ENCODE measurements at places on chromosomes 4 and X. TPM values are rescaled to one million over a fixed set of nuclear protein-coding genes. Genes with fewer than 3 reads are reported as not detected.
A peak's percentile ranks its signal among the peaks of the same experiment; 100 is the strongest.

DNA sequence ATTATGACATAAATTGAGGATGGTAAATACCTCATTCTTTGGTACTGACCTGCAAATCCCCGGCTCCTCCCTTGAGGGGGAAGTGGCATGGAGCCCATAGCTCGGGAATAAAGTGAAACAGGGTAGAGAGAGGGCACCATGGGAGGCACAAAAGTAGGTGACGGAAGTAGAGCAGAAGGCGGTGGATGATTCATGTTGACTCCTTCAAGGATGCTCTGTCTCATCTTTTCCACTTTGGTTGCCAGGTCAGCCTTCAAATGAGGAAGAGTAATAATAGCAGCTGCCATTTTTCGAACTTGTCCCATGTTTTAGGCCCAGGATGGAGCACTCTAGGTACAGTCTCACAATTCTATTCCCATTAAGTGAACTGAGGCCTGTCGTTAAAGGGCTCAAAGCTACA lies 41.4 kb upstream of the PHF8 start:
- DNase-seq, result no peak

DNA sequence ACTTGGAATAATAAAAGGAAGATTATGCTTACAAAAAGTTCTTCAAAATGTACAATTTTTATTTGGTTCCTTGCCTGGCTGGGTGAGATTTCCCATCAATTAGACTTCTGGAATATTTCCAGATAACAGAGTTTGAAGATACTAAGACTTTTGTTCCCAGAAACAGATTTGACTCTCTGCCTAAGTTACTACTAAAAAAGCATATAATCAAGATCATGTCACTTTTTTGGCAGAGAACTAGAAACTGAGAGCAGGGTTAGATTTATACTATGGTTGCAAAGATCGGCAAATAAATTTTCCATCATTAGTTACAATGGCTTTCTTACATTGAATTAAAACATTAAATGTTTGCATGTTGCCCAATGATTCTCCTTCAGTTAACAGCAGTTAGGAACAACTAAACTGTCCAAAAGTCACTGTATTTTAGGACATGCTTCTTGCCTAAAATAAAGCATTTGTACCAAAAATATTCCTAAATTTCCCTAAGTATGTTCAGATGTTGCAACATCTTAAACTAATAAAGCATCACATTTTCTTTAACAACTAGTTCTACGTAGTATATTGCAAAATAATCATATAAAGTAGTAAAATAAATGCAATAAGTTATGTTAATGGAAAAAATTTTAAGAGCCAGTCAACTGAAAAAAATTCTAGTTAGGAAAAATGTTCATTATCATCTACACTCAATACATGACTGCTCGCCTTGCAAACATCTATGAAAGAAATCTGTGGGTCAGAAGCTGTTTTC lies 73.0 kb downstream of the SEC24D start:
- no peak for DNase-seq

IL2 gene
- total RNA-seq, result not detected

H2BW1 gene
- not detected for total RNA-seq

DNA sequence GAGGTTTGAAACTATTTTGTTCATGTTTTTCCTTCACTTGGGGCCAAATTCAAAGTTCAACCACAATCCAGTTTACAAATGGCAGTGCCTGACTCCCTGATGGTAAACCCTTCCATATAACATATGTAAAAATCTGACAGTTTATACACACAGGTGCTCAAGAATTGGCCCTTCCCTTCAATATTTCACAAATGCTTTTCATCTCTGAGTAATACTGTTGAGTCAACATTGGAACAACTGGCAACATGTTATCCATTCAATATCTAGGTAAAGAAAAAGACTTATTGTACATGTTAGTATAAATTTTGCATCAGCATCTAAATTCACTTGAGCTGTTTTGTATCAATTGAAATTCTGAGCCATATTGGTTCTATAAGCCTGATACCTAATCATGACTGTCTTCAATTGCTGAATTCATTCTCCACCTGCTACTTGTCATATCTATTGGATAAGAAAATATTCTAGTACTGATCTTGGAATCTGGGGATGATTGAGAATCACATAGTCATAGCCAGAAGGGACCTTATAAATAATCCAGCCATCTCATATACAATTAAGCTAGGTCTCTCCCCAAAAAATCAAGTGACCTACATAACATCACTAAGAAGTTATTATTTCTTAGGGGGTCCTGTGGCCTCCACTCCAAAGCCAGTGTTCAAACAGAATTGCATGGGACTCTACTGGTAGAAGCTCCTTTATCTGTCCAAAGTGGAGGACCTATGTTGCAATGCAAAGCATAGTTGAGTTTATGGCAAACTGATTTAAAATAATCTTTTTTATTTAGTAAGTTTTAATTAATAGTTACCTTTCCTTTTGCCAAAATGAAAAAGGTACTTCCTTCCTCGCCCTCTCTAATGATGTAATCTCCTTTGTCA lies 61.9 kb downstream of the PRKG2 start:
- DNase-seq, result peak; percentile 92

DNA sequence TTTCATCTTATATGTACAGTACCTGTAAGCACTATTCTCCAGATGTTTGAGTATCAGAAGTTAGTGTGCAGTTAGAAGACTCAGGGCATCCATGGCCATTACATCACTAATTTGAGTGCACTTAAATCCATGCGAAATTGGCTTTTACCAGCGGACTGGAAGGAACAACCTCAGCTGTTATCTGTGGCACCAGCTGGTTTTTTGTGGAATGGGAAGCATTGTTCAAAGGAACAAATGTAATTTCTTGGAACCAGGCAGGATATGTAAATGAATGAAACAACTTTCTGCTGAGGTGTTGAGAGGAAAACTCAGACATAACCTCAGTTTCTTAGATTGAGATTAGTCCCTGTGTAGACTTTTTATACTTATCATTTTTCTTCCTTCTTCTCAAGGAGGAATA lies 60.2 kb downstream of the PDGFRA start:
- DNase-seq, result no peak

DNA sequence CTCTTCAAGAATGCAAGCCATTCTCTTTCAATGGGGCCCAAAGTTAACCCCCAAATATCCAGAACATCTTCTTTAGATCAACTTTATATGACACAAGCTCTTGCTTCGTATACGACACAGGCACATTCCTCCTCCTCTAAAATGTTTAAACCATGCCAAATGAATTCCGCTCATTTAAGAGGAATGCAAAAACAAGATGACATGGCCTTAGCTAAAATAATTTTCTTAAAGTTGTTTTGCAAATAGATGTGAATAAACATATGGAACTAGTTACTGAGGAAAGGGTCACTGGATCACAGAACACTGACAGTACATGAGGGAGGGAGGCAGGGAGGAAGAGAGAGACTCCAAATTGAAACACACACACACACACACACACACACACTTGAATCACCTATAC lies 97.4 kb downstream of the RASL11B start:
- DNase-seq, result no peak

DNA sequence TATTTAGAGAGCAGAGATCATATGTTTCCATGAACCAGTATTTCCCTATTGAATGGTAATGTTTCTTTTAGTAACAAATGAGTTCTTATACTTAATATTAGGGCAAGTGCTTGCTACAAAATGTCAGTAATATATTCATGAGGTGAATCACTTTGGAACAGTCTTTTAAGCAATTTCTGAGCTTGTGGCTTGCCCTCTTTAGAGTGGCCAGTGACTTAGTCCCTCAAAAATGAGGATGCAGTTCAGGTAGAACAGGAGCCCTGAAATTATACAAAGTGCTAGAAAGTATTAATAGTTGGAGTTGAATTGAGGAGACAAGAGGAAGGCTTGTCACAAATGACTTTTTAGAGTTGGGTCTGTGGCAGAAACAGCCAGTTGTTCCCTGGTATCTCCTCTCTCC lies 53.4 kb upstream of the PITX2 start:
- peak; percentile 7 for DNase-seq

DNA sequence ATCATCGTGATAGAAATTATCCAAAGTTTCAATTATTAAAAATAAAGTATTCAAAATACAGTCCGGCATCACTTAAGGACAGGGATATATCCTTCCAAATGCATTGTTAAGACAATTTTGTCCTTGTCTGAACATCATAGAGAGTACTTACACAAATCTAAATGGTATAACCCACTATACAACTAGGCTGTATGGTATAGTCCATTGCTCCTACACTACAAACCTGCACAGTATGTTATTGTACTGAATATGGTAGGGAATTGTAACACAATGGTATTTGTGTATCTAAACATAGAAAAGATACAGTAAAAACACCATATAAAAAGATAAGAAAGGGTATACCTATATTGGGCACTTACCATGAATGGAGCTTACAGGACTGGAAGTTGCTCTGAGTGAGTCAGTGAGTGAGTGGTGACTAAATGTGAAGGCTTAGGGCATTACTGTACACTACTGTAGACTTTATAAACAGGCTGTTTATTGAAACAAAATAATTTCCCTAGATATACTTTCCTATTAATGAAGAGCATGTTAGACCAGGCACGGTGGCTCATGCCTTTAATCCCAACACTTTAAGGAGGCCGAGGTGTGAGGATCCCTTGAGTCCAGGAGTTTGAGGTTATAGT lies 44.8 kb upstream of the PTPN13 start:
- peak; percentile 85 for DNase-seq

DNA sequence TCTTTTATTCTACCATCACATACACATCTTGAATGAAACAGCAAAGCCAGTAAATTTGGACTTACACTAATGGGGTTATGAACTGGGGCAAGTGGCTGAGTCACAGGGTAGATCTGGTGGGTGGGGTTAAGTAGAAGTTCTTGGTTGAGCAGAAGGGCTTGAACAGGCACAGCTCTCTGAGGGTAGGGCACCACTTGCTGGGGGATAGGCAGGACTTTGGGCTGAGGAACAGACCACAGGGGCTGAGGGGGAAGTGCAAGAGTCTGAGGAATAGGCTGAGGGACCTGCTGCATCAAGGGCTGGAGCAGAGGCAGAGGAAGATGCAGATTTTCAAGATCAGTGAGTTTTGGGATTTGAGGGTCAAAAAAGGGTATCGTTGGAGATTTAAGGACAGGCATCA lies 8.3 kb downstream of the CSN2 start:
- DNase-seq, result peak; percentile 25

LDOC1 gene
- 1.3 TPM for total RNA-seq

- DNase-seq, result no peak
Observed at GRCh38 chr4:185534866-185535611, at the start of gene PDLIM3. TSS of gene PDLIM3 (minus strand) at chr4:185535507. CDS start at chr4:185535434, 73 bp downstream.

NAA15 gene
- 31.7 TPM for total RNA-seq

- no peak for DNase-seq
Observed at GRCh38 chr4:155667568-155668511, 1.2 kb downstream of the GUCY1A1 start.

- DNase-seq, result peak; percentile 31
Observed at GRCh38 chr4:111842336-111842735, 302.9 kb upstream of the FAM241A start.

GRCh38 chr4:77805840-77806239 lies 13.3 kb downstream of the CNOT6L start:
- no peak for DNase-seq

DNA sequence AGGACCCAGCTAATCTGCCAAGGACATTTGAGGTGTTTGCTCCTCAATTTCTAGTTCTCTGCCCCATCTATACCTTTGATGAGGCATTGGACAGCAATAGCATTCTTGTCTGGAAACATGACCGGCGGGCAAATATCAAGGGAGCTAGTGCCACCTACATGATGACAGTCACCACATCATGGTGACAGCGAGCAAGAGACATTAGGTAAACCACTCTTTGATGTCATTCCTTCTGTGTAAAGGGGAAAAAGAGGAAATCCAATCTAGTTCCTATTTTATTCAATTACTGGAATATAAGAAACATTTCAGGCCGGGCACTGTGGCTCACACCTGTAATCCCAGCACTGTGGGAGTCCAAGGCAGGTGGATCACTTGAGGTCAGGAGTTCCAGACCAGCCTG lies 20.7 kb upstream of the IL13RA1 start:
- no peak for DNase-seq

DNA sequence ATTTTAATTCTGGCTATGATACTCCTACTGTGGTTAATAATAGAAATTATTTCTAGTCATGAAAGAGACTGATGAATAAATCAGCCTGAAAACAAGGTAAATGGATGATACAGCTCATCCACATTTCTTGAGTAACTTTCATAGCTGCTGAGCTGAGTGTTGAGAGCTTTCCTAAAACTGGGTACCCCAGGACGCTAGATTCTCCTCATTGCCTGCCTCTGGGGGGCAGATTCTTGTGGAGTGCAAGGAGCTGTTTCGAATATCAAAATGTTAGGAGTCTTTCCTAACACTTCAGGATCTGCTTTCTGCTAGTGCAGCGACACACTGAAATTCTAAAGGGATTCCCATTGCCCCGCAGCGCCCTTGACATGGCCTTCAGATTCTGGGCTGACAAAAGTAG lies 2.1 kb downstream of the MND1 start:
- no peak for DNase-seq

- DNase-seq, result no peak
Observed at GRCh38 chr4:14083150-14083549, 455.6 kb upstream of the BOD1L1 start.

DNA sequence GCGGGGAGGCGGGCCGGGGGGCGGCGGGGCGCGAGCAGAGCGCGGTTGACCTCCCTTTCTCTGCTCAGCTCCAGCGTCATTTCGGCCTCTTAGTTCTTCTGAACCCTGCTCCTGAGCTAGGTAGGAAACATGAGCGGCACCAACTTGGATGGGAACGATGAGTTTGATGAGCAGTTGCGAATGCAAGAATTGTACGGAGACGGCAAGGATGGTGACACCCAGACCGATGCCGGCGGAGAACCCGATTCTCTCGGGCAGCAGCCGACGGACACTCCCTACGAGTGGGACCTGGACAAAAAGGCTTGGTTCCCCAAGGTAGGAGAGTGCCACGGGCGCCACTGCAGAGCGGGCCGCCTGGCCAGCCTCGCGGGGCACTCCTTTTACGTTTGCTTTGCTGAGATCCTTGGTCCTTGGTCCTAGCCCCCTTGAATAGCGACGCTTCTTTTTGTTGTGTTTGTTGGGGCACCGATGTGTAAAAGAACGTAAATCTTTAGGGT lies at the start of gene HTATSF1:
HTATSF1 (plus strand) TSS at position 37 of the 497 bp plus-strand sequence; CDS start at position 130, 93 bp downstream.
- peak; percentile 4 for DNase-seq

GRCh38 chr4:152501846-152502536 lies 33.9 kb downstream of the FBXW7 start:
- DNase-seq, result peak; percentile 27

GRCh38 chr4:110104661-110105060 lies 93.8 kb downstream of the ELOVL6 start:
- DNase-seq, result no peak

DNA sequence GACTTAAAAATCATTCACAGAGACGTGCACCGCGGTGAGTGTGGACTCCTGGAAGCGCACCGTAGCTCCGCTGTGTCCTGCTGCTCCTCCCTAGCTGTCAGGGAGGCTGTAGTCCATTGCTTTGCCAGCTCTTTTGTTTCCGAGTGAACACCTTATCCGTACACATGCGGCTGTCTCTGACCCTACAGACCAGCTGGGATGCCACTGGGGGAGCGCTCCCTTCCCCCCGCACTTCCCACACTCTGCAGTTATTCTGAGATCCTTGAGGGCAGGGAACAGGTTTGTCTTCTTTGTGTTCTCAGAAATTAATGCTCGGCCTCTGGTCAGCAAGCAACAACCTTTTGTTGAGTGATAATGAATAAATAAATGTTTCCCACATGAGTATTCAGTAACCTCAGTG lies 33.7 kb upstream of the MSANTD1 start:
- no peak for DNase-seq

Data from bronchial epithelial cell (primary cell).